ENCODE measurements at places on chromosomes 2 and 18.

GRCh38 chr2:54570321-54570855, 114.3 kb downstream of the SPTBN1 start:
- DNase-seq = no peak

GRCh38 chr2:6924924-6925409, 7.8 kb downstream of the RNF144A start:
- no peak for DNase-seq

DNA sequence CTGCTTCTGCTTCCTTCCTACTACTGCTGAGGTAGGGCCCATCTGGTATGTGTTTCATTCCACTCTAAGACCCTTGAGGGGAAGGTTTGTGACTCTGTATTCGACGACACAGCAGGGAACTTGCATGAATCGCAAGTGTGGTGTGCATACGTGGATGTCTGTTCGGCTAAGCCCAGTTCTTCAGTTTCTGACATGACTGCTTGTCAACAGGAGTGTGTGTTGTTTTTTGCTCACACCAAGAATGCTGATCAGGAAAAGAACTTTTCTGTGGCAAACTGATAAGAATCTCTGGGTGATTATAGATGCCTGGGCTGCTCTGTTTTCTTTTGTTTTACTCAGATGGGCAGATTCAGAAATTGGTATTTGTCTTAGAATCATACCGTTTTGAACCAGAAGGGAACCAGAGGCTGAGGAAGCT, 22.0 kb downstream of the TNFRSF11A start:
- DNase-seq = no peak

DNA sequence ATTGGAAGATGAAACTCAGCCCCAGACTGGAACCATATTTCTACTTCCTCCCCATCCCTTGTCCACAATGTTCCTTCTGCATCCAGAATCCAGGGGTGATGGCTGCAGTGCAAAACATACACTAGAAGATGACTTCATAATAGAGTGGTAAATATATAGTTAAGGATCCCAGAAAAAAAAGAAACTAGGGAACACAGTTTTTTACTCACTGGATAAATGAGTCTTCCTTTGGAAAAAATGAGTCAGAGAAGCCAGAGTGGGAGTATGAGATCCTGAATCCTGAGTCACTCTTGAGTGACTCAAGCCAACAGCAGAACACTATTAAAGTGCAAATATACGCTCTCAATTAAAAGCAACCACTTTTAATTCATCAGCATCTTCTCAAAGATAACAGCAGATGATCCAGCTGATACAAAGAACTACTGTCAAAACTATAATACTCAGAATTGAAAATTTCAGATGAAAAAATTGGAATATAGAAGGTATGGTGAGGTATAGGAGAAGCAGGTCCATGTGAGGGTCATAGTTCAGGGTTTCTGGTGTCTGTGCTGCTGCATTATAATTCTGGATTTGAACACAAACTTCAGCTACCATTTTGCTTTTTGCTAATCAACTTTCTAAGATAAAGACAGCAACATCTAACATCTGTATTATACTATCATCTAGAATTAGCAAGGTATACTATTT, 987.2 kb upstream of the CDH2 start:
- no peak for DNase-seq

GRCh38 chr18:476251-476664, 24.2 kb downstream of the COLEC12 start:
- no peak for DNase-seq

GRCh38 chr2:182593394-182593975, 122.6 kb upstream of the DNAJC10 start:
- no peak for DNase-seq

- DNase-seq = no peak
Observed at GRCh38 chr2:220224691-220225543, 597.5 kb downstream of the SLC4A3 start.

All from stimulated activated CD8-positive, alpha-beta memory T cell treated with anti-CD3 and anti-CD28 coated beads, Interleukin-2, amount 100 ng/mL, for 48 hours (primary cell).